ENCODE measurements at places on chromosomes 5 and 9.
A peak's percentile ranks its signal among the peaks of the same experiment; 100 is the strongest.

GRCh38 chr5:151970885-151971284 is 46.2 kb upstream of the GLRA1 start:
- no peak for DNase-seq

DNA sequence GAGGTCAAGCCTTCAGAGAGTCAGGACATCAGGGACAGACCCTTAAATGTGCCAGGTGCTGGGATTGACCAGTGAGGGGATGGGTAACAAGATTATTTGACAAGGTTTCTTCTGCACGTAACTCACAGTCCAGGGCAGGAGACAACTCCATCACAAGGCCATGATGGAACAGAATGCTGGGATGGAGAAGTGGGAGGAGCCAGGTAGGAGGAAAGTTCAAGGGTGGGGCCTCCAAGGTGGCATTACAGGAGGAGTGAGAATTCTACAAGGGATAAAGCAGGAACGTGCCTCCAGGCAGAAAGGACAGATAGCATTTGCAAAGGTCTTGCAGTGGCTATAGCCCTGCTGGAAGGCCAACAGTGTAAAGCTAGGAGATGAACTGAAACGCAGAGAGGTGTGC is 102.2 kb downstream of the FGF18 start:
- DNase-seq = no peak

- DNase-seq = no peak
Measured at GRCh38 chr9:133879615-133880014, 112.5 kb downstream of the VAV2 start.

DNA sequence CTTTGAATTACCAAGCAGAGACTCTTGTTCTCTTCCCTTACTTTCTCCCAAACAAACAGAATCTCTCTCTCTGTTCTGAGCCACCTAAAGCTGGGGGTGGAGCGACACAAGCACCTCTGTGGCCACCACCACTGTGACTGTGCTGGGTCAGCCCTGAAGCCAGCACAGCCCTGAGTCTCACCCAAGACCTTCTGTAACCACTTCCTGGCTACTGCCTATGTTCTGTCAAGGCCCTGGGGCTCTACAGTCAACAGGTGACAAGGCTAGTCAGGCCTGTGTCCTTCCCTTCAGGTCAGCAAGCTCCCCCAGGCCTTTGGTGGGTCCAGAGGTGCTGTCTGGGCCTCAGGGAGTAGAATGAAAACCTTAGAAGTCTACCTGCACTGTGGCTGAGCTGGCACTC is 26.1 kb upstream of the SLC28A3 start:
- no peak for DNase-seq

- DNase-seq = peak; percentile 50
Measured at GRCh38 chr9:14846871-14847311, 63.3 kb downstream of the FREM1 start.

DNA sequence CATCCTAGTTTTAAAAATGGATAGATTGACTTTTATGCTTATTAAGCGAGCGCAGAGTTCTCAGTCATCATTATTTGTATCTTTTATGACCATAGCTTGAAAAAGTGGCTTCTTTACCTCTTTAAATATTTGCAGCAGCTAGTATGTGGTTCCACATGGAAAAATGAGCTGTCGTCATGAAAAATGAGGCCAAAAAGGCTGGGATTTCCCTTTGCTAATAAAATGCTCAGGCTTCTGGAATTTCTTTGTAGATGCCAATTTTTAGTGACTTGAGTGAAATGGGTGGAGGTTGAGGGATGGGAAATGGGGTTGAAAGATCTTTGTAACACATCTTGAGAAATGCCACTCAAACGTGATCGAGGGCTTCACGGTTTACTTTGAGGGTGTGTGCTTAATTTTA is 35.2 kb downstream of the RAI14 start:
- DNase-seq = no peak

DNA sequence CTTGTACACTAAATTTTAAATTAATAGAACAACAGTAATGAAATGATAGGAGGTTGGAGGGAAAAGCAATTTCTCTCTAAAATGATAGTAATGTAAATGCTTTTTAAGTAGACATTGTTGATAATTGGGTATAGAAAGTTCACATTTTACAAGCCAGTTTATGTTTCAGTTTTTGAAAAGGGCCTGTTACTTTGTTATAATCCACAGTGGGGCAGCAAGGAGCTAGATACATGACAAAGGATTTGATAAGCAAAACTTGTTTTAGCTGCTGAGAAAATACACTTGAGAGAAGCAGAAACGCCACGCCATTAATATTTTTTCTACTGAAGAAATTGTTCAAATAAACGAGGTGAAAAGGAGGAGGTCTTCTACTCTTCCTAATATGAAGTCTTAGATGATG is 30.2 kb downstream of the SREK1 start:
- DNase-seq = no peak

DNA sequence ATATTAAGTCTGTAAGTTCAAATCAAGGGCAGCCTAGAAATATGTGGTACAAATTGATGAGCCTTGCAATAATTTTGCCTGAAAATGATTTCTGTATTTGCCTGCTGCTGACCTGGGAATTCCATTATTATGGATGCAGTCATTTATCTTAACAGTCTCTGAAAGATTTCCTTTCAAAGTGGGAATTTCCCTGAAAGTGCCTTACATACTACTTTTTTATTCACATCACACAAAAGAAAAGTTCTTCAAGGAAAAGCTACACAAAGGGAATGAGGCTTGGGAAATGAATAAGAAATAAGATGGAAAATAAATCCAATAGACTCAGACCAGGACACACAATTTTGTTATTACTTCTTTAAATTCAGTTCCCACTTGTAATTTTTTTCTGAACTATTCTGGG is 537.8 kb upstream of the PTGER4 start:
- DNase-seq = no peak

- DNase-seq = peak; percentile 3
Measured at GRCh38 chr5:127840198-127840524, 137.0 kb downstream of the CCDC192 start.

GRCh38 chr5:60611099-60611740 is 88.7 kb downstream of the DEPDC1B start:
- no peak for DNase-seq

GRCh38 chr5:77182367-77182766 is 28.1 kb upstream of the PDE8B start:
- DNase-seq = no peak

Data from GM12891 (cell line).